Effector CD4-positive, alpha-beta T cell (primary cell): ENCODE measurements at places on chromosomes 2 and 18.

- DNase-seq: no peak
Measured at GRCh38 chr2:84278386-84278785, 180.7 kb downstream of the SUCLG1 start.

DNA sequence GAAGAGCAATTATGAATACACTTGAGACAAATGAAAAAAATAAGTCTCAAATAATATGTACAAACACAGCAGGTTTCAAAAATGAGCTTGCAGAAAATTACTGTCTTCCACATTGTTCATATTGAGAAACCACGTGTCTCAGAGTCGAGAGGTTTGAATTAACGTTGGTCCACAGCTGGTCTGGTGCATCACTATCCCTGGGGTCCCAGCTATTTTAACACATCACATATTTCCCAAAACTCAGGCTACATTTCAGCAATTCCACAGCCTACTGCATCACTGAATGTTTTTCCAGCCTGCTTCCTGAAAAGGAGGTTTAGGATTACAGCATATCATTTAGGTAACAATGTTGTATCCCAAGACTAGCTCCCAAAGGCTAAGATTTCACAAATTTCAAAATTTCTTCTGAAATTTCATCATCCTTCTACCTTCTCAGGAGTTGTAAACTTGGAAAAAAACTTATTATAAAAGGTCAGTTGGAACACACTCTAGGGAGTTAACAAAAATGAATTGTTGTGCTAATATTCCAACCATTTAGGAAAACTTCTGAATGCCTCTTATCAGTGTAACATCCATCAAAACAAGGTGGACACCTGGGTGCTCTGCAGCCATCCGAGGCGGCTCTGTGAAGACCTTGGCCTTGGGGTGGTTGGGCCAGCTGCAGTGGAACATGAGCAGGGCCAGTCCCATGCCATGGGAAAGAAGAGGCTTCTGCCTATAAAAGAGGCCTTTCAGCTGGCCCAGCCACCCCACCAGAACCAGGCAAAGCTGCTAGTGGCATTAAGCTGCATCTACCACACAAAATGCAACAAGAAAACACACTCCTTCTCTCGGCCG lies 198.1 kb upstream of the RBBP8 start:
- no peak for DNase-seq

DNA sequence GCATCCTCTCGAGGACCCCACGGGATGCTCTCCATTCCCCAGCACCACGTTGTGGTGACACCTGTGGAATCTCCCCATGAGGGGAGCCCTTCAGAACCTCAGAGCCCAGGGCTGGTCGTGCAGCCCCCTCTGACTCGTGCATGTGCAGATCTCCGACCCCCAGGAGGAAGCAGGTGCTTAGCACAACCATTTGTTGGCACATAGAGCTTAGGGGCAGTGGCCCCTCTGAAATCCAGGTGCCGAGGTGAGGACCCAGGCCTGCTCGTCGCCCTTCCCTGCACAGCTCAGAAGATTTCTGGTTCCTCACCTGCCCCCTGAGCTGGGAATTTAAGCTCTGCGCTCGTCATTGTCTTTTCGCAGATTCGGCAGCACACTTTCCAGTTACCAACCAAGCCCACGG lies 1.3 kb upstream of the OTOS start:
- DNase-seq: no peak

GRCh38 chr2:71220743-71221142 lies 6.2 kb downstream of the PAIP2B start:
- DNase-seq: no peak

DNA sequence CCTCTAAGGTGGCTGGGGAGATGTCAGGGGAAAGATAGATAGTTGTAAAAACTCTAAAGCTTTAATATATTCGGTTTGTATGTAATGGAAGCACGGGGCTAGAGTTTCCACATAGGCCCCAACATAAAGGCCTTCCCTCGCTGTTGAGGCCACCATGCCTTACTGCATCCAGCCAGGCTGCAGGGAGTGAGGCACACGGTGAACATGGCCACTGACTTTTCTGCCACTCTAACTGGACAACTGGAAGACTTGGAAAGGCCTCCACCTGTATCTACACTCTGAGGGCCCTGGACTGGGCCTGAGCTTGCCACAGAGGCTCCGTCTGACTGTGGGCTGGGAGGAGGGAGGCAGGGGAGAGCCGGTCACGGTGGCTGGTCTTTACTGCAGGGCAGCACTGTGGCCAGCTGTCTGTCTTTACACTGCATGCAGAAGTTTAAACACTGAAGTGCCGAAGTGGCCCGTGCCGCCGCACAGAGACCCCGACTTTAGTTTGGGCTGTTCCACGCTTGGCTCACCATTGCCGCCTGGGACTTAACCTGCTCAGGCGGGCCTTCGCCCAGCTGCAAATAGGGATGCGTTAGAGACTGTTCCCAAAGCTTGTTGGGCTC lies 66.7 kb downstream of the EMILIN2 start:
- DNase-seq: no peak

GRCh38 chr18:26631135-26631534 lies 82.8 kb upstream of the KCTD1 start:
- no peak for DNase-seq

DNA sequence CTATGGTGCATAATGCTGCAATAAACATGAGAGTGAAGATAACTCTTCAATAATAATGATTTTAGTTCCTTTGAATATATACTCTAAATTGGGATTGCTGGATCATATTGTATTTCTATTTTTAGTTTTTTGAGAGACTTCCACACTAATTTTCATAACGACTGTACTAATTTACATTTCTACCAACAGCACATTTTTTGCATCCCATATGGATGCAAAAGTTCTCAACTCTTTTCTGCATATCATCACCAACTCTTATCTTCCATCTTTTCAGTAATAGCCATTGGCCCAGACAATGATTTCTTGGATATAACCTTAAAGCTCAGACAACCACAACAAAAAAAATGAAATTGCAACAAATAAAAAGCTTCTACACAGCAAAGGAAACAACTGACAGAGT lies 1082.4 kb downstream of the CNTNAP5 start:
- no peak for DNase-seq

GRCh38 chr2:232315049-232315922 lies 63.3 kb upstream of the ALPP start:
- peak; percentile 61 for DNase-seq

DNA sequence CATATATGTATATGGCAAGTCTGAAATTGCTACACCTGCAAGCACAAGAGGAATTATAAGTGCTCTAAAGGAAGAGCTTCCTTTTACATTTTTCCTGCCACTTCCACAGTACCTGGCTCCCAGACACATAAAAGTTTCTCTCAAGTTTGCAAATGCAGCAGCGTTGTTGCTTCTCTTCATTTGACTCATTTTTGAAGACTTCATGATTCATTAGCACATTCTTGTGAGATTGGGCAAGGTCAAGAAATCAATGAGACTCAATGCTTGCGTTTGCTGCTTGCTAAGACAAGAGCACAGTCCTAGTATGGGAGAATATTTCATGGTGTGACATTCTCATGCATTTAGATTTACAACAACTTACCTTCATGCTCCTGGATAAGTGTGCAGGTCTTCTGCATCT lies 42.6 kb upstream of the PDCL3 start:
- DNase-seq: no peak

- no peak for DNase-seq
Measured at GRCh38 chr18:2027016-2027415, 544.3 kb downstream of the METTL4 start.

DNA sequence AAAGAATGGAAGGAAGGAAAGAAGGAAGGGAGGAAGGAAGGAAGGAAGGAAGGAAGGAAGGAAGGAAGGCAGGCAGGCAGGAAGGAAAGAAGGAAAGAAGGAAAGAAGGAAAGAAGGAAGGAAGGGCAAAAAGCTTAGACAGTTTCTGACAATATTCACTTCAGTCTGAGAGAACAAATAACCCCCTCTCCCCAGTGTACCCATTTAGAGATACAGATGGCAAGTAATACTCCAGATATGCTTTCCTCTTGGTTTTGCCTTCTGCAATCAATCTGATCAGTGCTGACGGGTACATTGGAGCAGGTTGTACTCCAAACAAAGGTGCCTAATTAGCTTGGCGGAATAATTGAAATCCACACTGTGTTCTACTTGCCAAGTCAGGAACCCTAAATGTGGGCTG lies 534.6 kb upstream of the TMEFF2 start:
- DNase-seq: no peak

- no peak for DNase-seq
Measured at GRCh38 chr18:50038448-50038847, 156.5 kb downstream of the MYO5B start.

GRCh38 chr2:165431014-165431413 lies 38.5 kb upstream of the CSRNP3 start:
- DNase-seq: no peak

- no peak for DNase-seq
Measured at GRCh38 chr2:48345176-48345575, 184.8 kb upstream of the STON1 start.

DNA sequence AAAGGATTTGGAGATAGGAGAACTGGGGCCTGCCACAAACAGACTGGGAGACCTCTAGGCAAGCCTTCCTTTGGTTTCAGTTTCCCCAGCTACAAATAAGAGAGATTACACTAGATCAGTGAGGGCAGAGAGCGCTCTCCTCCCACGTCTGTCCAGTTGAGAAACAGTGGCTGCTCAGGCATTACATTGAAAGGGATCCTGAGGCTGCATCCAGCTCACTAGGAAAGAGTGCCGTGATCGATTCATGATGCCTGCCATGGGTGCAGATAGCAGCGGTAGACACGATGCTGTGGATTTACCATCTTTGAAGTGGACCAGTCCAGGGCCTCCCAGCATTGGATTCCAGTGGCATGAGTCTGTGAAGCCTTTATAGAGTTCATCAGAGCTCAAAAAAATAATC lies 62.6 kb downstream of the EN1 start:
- no peak for DNase-seq

GRCh38 chr2:144097440-144098225 lies 422.3 kb downstream of the ZEB2 start:
- no peak for DNase-seq

DNA sequence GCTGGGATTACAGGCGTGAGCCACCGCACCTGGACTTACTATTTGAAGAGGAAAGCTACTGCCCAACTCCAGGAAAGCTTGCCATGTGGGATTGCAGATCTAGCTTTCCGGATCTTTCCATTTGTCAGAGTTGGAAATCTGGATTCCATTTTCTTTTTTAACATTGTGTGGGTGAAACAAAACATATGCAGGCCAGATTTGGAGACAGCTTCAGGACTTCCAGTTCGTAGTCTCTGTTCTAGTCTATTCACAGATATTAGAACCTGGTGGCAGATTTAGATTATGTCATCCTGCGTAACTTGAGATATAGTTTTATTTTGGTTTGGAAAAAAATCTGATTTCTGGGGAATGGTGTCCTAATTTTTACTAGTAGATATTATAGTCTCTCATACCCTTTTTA lies 70.5 kb downstream of the ZNF236 start:
- no peak for DNase-seq

GRCh38 chr2:229900012-229900411 lies 21.8 kb downstream of the TRIP12 start:
- DNase-seq: no peak

DNA sequence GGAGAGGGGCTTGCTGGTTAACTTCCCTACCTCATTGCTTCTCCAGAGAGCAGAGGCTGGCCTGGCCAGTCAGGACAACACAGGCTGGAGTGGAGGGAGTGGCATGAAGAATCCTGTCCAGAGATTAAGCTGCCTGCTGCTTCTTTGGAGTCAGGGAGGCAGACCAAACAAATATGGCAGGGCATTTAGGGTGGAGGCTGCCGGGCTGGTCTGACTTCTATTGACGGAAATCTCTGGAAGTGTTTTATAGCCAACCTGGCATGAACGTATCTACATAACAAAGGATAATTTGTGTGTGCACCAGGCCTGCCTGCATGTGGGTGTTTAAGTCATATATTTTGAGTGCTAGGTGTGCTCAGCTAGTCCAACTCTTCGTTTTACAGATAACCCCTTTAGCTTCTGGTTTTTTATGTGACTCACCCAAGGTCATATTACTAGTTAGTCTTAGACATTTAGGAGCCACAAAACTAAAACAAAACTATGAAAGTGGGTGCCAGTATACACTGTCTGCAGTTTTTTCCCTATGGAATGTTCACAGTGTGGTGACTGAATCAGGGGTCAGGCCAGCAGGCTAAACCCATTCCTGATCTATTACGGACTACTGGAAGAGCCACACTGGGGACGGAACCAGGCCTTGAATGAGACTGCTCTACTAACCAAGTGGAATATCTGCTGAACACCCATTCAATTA lies 5.5 kb downstream of the NPC1 start:
- DNase-seq: no peak

DNA sequence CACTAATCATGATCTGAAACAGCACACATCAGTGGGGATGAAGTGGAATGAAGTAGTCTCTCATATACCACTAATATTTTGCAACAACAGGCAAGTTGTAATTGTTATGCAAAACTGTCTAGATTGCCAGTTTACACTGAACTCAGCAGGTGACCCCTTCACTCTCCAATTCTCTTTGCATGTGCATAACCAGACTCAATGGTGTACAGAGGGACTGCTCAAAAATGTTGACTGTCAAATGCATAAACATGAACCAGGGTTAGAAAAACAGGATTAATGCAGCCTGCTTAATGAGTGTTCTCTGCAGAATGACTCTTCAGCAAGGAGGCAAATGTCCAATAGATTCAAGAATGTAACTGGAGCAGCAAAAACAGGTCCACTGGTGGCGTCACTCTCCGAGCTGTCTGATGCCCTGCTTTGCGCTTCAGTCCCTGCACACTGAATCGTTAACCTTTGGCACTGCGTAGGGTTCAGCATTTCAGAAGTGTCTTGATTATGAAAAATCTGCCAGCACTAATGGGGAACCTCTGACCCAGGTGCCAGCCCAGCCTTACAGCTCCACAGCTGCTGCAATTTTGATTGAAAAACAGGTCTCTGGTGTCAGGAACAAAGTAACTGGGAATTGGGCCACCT lies 209.3 kb downstream of the TDRD15 start:
- DNase-seq: no peak

DNA sequence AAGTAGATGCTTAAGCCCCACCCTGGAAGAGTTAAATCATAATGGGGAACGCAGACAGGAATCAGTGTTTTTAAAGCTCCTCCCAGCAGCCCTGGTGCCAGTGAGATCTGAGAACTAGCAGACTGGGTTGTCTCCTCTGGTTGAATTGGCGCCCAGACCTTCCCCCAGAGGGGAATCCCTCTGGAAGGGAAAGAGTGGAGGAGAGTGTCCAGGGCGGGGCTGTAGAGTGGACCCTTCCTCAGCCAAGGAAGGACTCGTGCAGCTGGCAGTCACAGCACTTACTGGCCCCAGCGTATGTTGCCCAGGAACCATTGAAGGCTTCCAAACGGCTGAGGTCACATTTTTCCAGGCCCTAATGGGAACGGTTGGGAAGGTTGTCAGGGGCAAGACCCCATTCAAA lies 62.5 kb downstream of the TGOLN2 start:
- no peak for DNase-seq

- no peak for DNase-seq
Measured at GRCh38 chr2:190963088-190963487, 50.9 kb downstream of the STAT1 start.

DNA sequence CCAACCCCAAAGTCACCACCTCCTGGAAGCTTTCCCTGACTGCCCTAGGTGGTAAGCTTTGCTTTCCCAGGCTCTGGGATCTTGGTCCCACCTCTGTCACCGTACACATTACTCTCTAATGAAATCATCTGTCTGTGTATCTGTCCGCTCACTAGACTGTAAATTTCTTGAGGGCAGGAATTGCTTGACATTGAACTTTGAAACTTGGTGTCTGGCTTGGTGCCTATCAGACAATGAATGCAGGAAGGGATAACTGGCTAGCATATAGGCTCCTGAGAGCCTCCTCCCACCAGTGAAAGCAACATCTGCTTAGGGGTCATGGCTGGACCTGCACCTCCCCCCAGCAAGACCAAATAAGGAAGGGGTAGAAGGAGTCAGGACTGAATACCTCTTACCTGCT lies 155.7 kb downstream of the TNS1 start:
- DNase-seq: no peak

GRCh38 chr2:20604951-20605381 lies 45.9 kb downstream of the HS1BP3 start:
- no peak for DNase-seq
